ENCODE measurements at places on chromosomes 2 and 18. TPM values are rescaled to one million over a fixed set of nuclear protein-coding genes. Genes with fewer than 3 reads are reported as not detected.

The CACNB4 gene
- 7.8 TPM for polyA plus RNA-seq

The AQP4 gene
- polyA plus RNA-seq = 8.2 TPM

The DIS3L2 gene
- 32.5 TPM for polyA plus RNA-seq

The C2orf78 gene
- polyA plus RNA-seq = 11.6 TPM

The TMEM247 gene
- polyA plus RNA-seq = 59.4 TPM

The CHRND gene
- polyA plus RNA-seq = 0.63 TPM

The TMEM200C gene
- polyA plus RNA-seq = 0.92 TPM

The GALNT3 gene
- 45.0 TPM for polyA plus RNA-seq

The FIGN gene
- polyA plus RNA-seq = 3.5 TPM

The MOCOS gene
- polyA plus RNA-seq = 2.9 TPM

The KIF5C gene
- polyA plus RNA-seq = 57.0 TPM

The SFT2D3 gene
- 7.4 TPM for polyA plus RNA-seq

The AKAIN1 gene
- not detected for polyA plus RNA-seq

The GPAT2 gene
- 20.5 TPM for polyA plus RNA-seq

The SNTG2 gene
- 9.1 TPM for polyA plus RNA-seq

The FER1L5 gene
- 15.0 TPM for polyA plus RNA-seq

The HOXD4 gene
- polyA plus RNA-seq = 2.7 TPM

The IL18RAP gene
- 0.47 TPM for polyA plus RNA-seq

The NOTO gene
- not detected for polyA plus RNA-seq

The UPP2 gene
- not detected for polyA plus RNA-seq

The NAT8 gene
- polyA plus RNA-seq = 6.0 TPM

The SLC14A1 gene
- 0.73 TPM for polyA plus RNA-seq

The CNTNAP5 gene
- polyA plus RNA-seq = 0.29 TPM

The SERPINB13 gene
- polyA plus RNA-seq = not detected

The PCGF1 gene
- polyA plus RNA-seq = 25.3 TPM
